ENCODE measurements at places on chromosomes 4 and X.

GRCh38 chr4:134024251-134024650 is 177.3 kb downstream of the PABPC4L start:
- DNase-seq = no peak

- DNase-seq = no peak
These were observed 41.9 kb upstream of the ETNPPL start for GRCh38 chr4:108804648-108805273.

GRCh38 chrX:50635817-50636365 is 165.3 kb upstream of the DGKK start:
- no peak for DNase-seq

- no peak for DNase-seq
These were observed 22.4 kb downstream of the SAT1 start for GRCh38 chrX:23805389-23805788.

DNA sequence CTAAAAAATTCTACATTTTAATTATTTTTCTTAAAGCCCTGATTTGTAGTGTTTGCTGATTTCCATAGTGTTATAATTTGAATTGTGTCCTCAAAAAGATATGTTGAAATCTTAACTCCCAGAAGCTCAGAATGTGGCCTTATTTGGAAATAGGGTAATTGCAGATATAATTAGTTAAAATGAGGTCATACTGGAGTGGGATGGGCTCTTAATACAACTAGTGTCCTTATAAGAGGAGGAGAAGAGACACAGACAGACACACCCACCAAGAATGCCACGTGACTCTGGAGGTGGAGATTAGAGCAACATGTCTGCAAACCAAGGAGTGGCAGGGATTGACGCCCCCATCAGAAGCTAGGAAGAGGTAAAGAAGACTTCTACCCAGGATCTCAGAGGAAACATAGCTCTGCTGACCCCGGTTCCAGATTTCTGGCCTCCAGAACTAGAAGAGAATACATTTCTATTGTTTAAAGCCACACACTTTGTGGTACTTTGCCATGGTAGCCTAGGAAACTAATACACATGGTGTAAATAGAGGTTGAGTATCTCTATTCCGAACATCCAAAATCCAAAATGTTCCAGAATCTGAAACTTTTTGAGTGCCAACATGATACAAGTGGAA is 70.5 kb upstream of the IRF2 start:
- DNase-seq = no peak

- no peak for DNase-seq
These were observed 92.6 kb downstream of the KDR start for GRCh38 chr4:55032788-55033187.

- no peak for DNase-seq
These were observed 3.9 kb downstream of the RIPPLY1 start for GRCh38 chrX:106899276-106899675.

DNA sequence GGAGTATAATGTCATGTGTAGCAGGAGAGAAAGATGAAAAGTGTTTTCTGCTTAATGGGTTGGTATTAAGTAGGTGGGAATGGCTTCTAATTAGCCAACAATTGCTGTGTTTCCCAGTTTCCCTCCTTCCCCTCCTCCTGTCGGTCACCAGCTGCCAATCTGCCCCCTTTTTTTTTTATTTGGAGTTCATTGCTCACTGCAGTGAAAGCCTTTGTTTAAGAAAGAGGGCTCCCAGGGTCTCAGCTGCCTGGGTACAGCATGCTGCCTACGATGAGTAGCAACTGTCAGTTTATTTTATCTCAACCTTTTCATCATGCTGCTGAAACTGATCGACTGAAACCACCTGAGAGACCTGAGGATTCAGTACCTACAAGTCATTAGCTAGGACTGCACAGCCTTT is 149.0 kb downstream of the POU4F2 start:
- DNase-seq = no peak

GRCh38 chrX:11758400-11759171 is 549 bp downstream of the MSL3 start:
- peak; percentile 85 for DNase-seq

- no peak for DNase-seq
These were observed 216.2 kb downstream of the DHRSX start for GRCh38 chrX:2284601-2285000.

DNA sequence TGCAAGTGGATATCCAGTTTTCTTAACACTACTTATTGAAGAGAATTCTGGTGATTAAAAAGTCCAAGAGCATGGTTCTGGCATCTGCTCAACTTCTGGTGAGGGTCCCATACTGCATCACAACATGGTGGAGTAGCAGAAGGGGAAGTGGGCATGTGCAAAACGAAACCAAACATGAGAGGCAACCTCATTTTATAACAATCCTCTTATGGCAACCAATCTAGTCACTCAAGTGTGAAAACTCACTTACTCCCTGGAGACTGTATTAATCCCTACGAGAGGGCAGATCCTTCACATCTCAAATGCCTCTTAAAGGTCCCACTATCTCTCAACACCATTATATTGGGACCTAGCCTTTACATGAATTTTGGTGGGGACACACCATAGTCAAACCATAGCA is 55.4 kb upstream of the TRO start:
- DNase-seq = no peak

GRCh38 chr4:167885872-167886271 is 206.5 kb upstream of the ANXA10 start:
- no peak for DNase-seq

- no peak for DNase-seq
These were observed 501.9 kb upstream of the ZFP42 start for GRCh38 chr4:187493661-187494060.

DNA sequence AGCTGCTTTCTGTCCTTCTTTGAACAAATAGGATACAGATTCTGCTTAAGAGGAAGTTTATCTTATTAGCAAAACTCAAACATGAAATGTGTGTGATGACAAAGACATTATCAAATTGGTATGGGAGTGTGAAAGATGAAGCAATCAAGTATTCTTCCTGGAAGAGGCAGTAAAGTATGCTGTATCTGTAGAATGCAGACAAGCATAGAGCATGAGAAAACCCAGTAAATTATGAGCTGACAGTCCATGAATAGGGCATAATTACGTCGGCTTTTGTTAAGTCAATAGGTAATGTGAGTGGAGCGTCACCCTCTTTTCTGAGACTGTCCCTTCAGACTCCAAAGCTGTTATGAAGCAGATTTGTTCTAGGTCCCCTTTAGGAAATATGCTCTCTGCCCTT is 458.6 kb upstream of the NWD2 start:
- no peak for DNase-seq

DNA sequence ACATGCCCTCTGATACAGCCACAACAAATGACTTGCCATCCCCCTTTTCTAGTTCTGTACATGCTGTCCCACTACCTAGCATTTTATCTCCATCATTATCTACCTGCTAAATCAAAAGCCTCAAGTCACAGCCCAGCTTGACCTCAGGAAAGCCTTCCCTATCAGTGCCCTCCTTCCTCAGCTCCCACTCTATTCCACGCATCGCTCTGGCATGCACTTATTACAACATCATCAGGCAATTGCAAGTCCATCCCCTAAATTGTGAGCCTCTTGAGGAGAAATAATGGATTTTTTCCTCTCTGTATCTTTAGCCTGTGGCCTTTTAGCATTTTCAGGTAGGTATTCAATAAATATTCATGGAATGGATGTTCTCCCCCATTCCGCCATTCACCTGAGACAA is 5.7 kb downstream of the ARL13A start:
- DNase-seq = no peak

GRCh38 chrX:118345464-118346257 is at the start of gene WDR44:
WDR44 (plus strand) TSS chrX:118346106; CDS start chrX:118346504, 398 bp downstream.
- DNase-seq = peak; percentile 94

DNA sequence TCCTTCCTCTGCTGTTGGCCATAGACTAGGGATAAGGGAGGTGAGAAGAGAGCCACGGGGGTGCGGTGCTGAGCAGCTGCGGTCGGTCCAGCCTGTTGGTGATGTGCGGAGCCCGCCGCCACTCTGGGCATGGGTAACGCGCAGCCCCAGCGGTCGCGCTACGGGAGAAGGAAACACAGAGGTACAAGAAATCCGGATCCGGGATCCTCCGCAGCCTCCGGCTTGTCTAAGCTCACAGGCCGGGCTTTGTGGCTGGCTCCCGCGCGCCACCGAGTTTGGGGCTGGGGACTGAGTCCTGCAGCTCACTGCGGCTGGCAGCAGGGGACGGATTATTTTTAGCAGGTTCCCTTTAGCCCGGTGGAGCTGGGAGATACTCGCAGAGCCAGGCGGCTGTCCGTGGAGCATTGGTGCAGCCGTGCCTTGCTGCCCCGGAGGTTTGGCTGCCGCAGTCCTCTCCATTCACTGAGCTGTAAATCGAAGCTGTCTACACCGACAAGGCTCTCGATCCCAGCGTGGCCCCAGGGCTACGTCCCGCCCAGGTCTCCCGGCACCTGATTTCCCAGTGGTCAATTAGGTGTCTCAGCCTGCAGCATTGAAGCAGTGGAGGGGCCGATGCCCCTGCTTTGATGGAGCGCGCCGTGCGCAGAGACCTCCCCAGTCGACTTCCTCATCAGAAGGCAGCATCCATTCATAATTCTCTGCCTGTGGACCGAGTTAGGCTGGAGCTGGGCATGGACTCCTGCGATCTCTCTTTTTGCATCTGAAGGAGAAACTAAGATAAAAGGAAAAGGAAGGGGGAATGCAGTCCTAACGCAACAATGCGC is 81.9 kb upstream of the SCML1 start:
- no peak for DNase-seq

DNA sequence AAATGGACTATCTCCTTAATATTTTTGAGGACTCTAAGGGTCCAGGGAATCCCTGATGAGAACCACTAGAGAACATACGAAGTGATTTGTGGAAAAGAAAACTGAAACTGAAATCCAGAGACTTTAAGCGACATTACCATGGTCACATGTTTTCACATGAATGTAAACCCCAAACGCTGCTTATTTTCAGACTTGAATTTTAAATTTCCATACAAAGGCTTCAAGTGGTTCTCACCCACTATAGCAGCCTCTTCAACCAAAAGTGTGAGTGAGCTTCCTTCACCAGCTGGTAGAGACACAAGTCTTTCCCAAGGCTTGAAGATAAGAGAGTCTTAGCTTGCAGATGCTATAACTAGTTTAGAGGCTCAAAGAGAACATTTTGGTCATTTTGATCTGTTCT is 232.7 kb downstream of the MGST2 start:
- no peak for DNase-seq

DNA sequence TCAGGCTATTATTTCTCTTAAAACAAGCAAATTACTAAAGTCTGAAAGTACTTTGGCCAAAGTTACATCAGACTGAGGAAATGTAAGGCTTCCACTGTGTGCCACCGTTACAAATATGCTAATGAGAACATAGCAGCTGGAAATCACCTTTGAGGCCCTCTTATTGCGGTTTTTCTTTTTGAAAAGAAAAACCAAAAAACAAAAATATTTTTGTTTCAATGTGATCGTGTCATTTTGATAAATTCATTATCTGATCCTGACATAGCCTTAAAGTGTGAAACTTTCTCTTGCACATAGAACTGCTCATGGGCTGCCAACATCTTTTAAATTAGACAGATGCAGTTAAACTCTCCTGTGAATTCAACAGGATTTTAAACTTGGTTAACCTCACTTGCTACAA is 2.8 kb upstream of the TIFA start:
- no peak for DNase-seq

GRCh38 chr4:152009983-152010709 is 249.3 kb upstream of the GATB start:
- DNase-seq = no peak

- DNase-seq = no peak
These were observed 36.9 kb downstream of the CDKL2 start for GRCh38 chr4:75593393-75593792.

DNA sequence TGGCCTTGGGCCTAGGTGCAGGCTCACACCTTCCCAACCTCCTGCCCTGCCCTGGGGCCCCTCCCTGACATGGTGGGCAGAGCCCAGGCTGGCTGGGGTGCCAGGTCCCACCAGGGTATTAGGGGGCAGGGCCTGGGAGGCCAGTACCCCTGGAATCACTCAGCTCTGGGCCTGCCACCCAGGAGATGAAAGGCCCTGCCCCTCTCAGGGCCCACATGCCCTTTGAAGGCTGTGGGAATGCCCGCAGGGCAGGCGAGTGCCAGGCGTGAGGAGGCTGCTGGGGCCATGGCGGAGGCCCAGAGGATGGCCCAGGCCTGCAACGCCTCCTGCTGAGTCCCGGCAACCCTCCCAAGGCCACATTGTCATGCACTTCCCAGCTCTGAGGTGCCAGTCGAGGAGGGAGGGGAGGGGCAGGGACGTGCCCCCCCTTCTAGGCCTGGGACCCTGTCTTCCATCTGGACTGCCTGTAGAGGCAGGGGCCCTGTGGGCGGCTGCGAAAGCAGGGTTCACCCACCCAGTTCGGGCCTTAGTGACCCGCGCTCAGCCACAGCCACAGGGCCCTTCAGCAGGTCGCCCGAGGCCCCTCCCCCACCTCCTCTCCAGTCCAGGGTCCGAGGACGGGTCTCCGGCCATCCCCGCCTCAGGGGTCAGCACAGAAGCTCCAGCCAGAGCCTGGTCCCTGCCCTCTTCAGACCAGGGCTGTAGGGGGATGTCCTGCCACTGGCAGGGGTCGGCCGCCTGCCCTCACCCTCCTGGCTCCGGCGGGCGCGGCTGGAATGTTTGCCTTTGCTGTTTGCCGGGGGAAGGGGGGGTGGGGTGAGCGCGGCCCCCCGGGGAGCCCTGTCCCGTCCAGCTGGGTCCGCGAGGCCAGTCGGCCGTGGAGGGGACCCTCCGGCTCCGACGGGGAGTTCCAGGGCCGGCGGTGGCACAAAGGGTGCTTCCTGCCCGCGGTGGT is 26.7 kb upstream of the FGFR3 start:
- no peak for DNase-seq

GRCh38 chr4:69075061-69075792 is 21.0 kb upstream of the UGT2B7 start:
- no peak for DNase-seq

GRCh38 chr4:183503497-183504063 is 1.3 kb upstream of the ING2 start:
- DNase-seq = no peak

DNA sequence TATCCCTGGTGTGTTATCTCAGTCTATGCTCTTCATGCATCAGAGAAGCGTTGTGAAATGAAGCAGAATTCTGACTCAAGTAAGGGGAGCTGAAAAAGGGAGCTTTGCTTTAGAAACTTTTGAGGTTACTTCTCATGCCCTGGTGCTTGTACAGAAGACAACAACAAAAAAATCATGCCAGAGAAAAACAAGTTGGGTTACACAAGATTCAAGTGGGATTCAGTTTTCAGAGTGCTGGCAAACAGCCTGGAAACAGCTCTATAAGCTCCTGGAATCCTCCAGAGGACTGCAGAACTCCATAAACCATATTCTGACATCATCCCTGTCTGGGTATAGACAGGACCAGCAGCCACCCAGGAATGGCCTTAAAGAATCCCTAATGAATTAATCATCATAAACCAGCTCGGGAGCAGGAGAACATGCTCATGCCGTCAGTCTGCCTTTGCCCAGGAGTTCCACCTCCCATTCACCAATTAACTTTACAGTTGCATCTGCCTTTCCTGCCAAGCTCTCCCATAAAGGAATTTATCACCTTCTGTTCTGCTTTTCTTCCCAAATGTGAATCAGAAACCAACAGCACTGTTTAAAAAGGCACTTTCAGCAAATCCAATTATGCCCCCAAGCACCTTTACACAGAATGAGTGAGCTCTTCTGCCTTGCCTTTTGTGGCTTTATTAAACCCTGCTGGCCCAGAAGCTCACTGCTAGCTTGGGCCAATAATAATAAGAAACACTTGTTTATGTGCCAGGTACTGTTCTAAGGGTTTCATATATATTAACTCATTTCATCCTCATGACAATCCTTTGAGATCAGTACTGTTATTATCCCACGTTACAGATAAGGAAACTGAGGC is 54.5 kb upstream of the FBXW7 start:
- DNase-seq = no peak

GRCh38 chr4:179605196-179605595 is 2163.0 kb upstream of the AGA start:
- no peak for DNase-seq

Measured in colonic mucosa (tissue), 4 donors.